NK-92 treated with Interleukin-12 subunit alpha and Interleukin-12 subunit beta, amount 100 ng/mL, for 24 hours (cell line): ENCODE measurements at places on chromosomes 13 and 19.
A peak's percentile ranks its signal among the peaks of the same experiment; 100 is the strongest.

GRCh38 chr13:46553886-46554858 lies 1.2 kb downstream of the LRCH1 start:
- DNase-seq: peak; percentile 74

GRCh38 chr19:8648240-8648639 lies 17.8 kb downstream of the NFILZ start:
- no peak for DNase-seq

- DNase-seq: peak; percentile 75
Measured at GRCh38 chr19:6739390-6739882, at the start of gene TRIP10. Gene TRIP10, plus strand, starts transcription at chr19:6739680. Its CDS starts 82 bp downstream, at chr19:6739762.

- no peak for DNase-seq
Measured at GRCh38 chr13:43128504-43128961, 105.1 kb downstream of the DNAJC15 start.

DNA sequence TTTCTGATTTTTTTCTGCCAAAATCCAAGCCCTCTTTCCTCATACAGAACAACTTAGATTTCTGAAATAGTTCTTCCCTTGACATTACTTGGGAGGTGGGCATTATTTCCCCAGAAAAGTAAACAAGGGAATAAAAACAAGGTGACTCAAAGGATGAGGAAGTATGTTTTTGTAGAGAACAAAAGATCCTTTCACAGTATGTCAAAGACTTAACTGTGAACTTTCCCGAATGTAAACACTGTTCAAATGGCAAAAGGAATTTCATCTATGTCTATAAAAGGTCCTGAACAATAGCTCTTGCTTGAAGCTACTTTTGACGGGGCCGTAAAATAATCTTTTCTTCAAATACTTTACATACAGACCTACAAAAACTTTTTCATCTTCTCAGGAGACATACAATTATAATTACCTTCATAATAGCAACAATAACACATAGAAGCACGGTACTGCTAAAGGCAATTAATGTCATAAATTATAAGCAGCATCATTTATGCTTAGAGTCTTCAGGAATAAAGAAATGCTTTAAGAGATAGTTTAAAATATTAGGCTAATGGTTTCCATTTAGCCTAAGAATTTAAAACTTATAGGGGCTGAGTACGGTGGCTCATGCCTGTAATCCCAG lies 191.1 kb downstream of the RGCC start:
- DNase-seq: no peak

- DNase-seq: no peak
Measured at GRCh38 chr19:45705710-45706415, 13.4 kb downstream of the QPCTL start.

DNA sequence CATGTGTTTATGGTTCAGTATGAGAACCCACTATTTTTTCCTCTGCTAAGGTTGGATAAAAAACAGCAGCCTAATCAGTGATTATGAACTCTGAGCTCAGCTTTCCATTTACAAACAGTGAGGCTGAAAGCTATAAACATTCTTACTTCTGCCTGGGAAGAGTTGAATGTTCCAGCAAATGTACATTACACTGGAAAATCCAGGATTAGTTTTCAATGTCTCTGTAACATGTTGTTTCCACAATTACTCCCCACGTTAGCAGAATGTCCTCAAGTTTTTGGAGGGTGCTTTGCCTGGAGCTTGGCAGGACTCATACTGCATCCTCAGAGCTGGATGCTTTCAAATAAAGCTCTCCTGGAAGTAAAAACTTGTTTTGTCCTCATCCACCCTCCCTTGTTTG lies 150.4 kb downstream of the POSTN start:
- no peak for DNase-seq

- DNase-seq: no peak
Measured at GRCh38 chr13:108005231-108005630, 210.1 kb downstream of the LIG4 start.

DNA sequence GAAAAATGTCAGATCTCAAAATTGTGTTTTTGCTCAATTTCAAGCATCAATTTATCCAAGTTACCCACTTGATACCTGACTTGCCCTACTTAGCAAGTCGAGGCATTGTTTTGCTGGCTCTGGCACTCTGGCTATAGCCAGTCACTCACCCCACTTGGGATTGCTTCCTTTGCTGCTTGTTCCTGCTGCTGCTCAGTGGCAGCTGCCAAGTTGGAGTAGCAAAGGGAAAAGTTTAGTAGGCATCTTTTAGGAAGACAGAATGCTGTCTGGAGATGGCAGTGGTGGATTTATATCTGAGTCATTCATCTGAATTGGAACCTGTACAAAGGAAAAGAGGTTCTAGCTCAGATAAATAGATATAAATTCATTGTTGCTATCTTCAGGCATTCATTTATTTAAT lies 41.2 kb downstream of the PCCA start:
- DNase-seq: no peak

DNA sequence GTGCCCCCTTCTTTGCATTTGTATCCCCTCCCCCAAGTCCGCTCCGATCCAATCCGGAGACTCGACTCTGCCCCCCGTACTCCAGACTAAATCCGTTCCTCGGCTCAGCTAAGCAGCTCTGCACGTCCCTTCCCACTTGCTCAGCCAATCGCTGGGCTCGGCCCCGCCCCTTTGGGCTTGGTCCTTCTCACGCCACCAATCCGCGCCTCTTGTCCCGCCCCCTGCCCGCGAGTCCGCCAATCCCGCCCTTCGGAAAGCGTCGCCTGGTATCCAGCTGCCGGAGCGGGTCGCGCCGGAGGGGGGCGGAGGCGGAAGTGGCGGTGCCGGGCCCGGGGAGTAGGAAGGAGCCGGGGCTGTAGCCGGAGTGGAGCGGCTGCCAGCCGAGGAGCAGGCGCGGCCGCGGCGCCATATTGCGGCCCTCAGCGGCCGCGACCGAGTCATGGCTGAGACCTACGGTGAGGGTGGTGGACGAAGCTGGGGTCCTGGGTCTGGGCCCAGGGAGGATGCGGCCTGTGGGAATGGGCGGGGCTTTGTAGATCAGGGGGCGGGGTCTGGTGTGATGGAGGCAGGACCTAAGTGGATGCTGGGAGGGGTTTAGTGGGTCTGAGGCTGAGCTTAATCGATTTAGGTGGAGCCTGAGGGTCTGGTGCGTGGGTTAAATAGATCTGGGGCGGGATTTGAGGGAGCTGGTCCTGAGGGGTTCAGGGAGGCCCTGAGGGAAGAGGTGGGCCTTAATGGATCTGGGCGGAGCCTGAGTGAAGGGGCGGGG lies at the start of gene RAB4B:
RAB4B (plus strand) TSS at position 311 of the 769 bp plus-strand sequence; CDS start at position 440, 129 bp downstream.
- DNase-seq: peak; percentile 99

DNA sequence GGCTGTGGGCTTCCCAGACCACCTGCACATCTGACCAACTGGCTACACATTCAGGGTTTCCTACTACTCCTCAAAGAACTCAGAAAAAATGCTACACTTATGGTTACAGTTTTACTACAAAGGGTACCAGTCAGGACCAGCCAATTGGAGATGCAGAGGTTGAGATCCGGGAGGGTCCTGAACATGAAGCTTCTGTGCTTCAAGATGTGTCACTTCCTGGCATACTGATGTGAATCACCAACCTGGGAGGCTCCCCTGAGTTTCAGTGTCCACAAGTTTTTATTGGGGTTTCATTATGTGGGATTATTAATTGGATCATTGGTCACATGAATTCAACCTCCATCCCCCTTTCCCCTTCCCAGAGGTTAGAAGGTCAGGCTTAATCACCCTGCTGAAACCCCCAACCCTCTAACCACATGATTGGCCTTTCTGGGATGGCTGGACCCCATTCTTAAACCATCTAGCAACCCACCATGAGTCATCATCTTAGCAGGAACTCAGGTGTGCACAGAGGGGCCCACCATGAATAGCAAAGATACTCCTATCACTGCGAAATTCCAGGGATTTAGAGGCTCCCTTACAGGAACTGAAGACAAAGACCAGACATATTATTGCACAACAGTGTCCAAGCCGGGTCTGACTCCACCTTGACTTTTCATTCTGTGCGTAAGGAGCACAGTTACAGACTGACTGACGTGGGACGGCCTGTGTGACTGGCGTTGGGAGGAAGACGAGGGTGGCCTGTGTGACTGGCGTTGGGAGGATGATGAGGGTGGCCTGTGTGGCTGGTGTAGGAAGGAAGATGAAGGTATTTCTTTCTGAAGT lies 90.7 kb downstream of the ATP8A2 start:
- no peak for DNase-seq

GRCh38 chr13:62280590-62280989 lies 864.9 kb upstream of the PCDH20 start:
- DNase-seq: no peak

DNA sequence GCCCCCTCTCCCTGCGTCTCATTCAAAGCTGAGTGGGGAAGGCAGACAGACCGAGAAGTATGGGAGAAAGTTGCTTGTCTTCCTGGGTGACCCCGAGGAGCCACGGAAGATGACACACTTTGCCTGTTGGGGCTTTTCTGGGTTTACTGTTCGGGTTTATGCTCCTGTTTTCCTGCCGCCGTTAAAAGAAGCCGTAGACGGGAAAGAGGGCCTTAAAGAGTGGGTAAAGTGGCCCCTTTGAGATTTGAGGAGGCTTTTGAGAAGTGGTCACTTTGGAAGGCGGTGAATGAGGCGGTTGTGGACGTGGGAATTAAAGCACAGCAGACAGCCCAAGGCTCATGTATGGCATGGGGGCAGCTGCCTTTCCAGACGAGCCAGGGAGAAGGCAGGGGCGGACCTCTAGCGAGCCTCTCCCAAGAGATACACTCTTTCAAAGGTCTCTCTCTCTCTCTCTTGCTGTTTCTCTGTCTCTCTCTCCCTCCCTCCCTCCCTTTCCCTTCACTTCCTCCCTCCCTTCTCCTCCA lies 493 bp upstream of the LHFPL6 start:
- no peak for DNase-seq

- no peak for DNase-seq
Measured at GRCh38 chr13:111119966-111120365, 4.9 kb downstream of the ARHGEF7 start.

DNA sequence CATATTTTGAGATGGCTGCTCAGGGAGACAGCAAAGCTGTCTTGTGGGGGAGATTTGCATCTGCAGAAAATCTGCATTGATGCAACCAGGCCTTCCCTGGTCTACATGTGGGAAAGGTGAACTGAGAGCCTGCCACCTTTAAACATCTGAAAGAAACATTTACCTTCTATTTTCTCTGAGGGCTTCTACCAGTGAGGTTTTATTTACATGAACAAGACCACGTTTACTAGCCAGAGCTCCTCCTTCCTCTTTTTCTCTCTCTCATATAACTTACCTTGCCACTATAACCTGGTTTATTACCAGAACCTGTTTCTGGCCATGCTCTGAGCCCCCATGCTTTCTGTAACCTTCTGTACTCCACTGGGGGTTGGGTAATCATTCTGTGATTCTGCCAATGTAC lies 14.4 kb upstream of the RUBCNL start:
- DNase-seq: no peak

DNA sequence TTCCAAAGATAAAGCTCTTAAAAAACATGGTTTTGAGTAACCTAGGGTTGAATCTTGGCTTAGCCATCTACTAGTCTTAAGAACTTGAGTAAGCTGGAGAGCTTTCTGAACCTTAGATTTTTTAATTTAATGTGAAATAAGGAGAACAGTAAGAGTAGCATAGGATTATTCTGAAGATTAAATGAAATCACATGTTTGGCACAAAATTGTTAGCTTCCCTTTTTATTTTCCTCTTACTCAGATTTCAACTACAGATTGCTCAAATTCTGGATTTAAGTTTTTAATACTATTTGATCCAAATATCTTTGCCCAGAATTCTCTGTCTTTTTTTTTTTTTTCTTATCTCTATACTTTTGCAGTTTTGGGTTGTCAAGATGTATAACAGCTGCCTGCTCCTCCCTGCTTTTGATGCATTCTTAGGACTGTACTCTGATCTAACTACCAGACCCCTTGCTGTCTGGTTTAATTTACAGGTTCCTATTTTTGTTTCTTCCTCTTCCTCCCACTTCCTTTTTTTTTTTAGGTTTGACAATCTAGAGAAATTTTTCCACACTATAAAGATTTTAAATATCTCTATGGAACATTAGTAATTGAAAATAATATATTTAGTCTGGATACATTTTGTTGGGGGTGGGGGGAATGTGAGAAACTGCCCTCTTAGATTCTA lies 12.3 kb downstream of the POMP start:
- no peak for DNase-seq

- DNase-seq: no peak
Measured at GRCh38 chr19:4415352-4415751, 12.9 kb downstream of the CHAF1A start.

- no peak for DNase-seq
Measured at GRCh38 chr13:27954406-27954851, 14.7 kb downstream of the CDX2 start.

GRCh38 chr19:7492142-7492541 lies 3.3 kb upstream of the PEX11G start:
- peak; percentile 74 for DNase-seq

DNA sequence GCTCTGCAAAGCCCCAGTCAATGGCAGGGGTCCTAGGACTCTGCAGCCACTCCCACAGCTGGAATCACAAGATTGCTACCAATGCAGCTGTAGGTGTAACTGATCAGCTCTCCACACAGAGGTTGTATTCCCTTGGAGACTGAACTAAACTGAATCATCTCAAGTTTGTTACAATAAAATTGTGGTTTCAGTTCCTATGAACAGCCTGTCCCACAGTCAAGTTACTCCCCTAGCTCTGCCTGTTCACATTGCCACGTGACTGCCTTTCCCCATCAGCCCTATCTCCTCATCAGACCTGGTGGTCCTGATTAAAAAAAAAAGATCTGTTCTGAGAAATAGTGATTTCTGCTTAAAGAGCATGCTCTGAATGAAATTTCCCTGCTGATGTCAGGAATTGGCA lies 287.9 kb upstream of the NBEA start:
- no peak for DNase-seq

DNA sequence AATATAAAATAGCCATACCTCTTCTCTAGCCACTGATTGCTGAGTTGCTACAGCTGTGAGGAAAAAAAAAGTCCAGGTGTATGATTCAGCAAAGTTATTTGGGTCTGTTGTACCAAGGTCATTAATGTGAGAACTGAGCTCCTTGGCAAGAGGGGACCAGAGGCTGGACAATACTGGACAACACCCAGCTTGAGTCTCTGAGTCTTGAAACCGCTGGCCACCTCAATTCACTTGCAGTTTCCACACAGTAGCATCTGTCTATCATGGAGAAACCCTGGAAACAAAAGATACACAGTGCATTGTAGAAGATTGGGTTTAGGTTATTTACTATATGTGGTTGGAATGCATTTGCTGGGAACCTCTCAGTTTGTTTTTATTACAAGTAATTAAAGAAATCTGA lies 60.4 kb downstream of the WDFY2 start:
- DNase-seq: no peak

DNA sequence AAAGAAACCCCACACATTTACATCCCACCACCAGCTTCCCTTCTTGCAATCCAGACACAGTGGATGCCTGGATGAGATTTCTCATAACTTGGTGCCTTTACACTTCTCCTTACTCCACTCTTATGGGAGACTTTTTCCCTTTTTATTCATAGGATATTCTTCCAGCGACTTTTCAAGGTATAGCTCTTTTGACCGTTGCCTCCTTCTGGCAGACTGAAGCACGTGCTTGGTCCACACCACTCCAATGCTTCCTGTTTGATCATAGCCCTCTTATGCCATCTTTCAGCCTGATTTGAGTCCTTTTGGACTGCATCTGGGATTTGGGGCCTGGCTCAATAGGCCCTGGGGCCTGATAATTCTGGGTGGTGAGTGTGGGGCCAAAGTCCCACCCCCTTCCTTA lies 87.7 kb downstream of the ERCC5 start:
- no peak for DNase-seq
